ENCODE measurements at places on chromosomes 2 and 18.

DNA sequence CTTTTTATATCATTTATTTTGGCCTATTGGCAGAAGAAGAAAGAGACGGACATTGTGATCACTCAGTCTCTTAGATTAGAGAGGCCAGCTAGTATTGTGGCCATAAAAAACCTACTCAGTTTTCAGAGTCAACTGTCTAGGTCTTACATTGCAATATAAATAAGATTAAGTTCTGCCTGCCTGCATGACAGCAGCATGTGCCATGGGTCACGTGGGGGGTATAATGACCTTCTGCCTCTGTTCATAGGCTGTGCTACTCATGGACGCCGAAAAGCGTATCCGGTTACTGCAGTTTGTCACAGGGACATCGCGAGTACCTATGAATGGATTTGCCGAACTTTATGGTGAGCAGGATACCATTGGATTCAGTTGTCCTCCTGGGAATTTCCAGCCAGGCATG lies 238.5 kb downstream of the ALPK2 start:
- no peak for DNase-seq

- no peak for DNase-seq
Measured at GRCh38 chr2:133247631-133248030, 320.6 kb downstream of the NCKAP5 start.

DNA sequence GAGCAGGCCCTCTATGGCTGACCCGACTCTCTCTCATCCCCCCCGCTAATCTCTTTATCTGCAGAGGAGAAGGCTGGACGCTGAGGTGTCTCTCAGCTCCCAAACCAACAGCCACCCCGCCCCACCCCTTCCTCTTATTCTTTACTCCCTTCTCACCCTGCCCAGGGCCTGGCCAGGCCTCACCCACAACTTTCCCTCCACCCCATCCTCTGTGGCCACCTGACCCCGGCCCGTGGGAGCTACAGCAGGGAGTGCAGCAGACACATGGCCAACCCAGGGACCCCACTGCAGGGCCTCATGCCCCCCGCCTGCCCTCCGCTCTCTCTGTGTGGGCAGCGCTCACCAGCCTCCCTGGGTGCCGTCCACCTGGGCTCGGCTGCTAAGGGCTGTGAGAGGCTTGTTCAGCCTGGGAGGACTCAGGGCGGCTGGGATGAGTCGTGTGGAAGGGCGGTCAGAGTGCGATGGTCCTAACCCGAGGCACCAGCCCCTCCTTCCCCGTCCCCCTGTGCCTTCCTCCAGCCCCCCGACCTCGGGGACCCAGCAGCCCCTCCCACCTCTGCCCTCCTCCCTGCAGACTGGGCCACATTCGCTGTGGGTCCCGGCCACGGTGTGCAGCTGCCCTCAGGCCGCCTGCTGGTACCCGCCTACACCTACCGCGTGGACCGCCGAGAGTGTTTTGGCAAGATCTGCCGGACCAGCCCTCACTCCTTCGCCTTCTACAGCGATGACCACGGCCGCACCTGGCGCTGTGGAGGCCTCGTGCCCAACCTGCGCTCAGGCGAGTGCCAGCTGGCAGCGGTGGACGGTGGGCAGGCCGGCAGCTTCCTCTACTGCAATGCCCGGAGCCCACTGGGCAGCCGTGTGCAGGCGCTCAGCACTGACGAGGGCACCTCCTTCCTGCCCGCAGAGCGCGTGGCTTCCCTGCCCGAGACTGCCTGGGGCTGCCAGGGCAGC lies 6.8 kb downstream of the NEU4 start:
- no peak for DNase-seq

DNA sequence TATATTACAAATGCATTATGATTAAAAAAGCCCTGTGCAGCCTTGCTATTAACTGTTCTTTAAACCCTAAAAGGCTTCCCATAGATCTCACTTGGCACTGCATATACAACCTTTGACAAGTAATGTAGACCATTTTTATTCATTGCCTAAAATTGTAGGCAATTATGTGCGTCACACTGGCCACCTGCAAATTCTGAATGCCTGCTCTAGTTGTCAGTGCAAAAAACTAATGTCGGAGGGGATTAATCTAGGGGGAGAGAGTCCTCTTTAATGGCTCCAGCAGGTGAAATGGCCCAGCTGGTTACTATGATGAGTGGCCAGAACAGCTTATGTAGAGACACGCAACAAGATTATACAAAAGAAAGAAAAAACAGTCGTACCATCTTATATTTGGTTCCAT lies 123.2 kb downstream of the OLA1 start:
- no peak for DNase-seq

- DNase-seq = no peak
Measured at GRCh38 chr2:11745613-11746375, 638 bp upstream of the LPIN1 start.

- no peak for DNase-seq
Measured at GRCh38 chr2:204680576-204680975, 135.3 kb downstream of the PARD3B start.

DNA sequence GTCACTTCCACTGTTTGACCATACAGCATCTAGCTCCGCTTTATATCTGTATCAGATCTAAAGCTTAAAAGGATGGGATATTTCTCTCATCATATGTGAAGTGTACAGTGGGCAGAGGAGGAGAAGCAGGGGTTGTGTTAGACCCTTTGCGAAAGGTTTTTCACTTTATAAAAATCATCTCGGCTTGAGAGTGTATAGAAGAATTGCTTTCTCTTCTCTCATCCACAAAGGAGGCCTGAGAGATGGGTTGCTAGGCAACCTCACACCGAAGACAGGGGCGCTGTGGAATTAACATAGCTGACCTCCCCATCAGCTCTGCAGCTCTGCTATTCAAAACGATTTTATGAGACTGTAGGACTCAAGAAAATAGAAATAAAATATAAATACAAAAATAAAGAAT lies 70.2 kb upstream of the GALNT3 start:
- no peak for DNase-seq

DNA sequence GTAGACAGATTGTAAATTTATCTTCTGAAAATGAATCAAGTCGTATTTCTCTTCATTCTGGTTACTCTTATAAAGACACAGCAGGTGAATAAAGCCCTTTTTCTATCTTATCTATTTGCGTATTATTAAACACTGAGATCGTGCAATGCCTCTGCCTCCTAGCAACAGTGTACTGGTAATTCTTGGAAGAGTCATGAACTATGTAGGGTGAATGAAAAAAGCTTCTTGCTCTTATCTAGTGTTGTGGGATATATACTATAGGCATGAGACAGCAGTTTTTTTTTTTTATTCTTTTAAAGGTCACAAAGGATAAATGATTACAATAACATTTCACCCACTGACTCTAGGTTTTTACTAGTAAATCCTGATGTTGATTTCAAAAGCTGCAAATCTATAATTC lies 324.2 kb downstream of the PDE11A start:
- no peak for DNase-seq

Measured in NCI-H187 treated with DMSO at 0.1 percent for 48 hours (cell line).